ENCODE measurements at places on chromosomes 6 and 20. TPM values are rescaled to one million over a fixed set of nuclear protein-coding genes. Genes with fewer than 3 reads are reported as not detected.

The CCN5 gene
- total RNA-seq, result not detected

GRCh38 chr6:153013438-153013837 is 10.9 kb upstream of the MTRF1L start:
- no peak for DNase-seq

GRCh38 chr20:58629215-58629580 is 21.9 kb upstream of the STX16 start:
- no peak for DNase-seq

GRCh38 chr6:12348530-12349511 is 58.7 kb downstream of the EDN1 start:
- no peak for DNase-seq

GRCh38 chr6:11381801-11382513 is 149.5 kb upstream of the NEDD9 start:
- DNase-seq, result no peak
